ENCODE measurements at places on chromosomes 1 and 21.

DNA sequence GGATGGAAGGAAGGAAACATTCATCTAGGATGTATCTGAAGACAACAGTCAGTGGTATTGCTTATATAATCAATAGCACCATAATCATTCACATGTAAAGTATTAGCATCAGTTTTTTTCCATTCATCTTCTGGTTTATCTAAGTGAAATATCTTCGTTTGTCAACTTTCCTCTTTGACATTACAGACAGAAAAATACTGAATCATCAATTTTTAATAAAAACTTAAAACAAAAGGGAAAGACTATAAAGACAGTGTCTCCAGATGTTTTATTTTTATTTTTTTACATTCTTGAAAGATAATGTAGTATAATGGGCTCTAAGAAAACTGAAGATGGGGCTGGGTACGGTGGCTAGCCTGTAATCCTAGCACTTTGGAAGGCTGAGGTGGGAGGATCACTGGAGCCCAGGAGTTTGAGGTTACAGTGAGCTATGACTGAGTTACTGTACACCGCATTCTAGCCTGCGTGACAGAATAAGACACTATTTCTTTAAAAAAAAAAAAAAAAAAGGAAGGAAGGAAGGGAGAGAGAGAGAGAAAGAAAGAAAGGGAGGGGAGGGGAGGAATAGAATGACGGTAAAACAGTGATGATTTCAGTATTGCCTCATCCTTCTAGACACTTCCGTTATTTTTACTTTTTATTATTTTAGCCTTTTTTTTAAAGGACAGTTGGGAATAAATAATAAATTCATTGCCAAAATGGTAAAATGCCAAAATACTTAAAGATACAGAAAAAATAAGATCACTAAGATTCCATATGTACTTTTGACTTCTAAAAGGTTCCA lies 89.5 kb downstream of the NRIP1 start:
- DNase-seq, result no peak

- no peak for DNase-seq
These were observed 226.2 kb upstream of the IRF2BP2 start for GRCh38 chr1:234836045-234836681.

- DNase-seq, result no peak
These were observed 80.6 kb downstream of the CAPZB start for GRCh38 chr1:19404748-19405147.

GRCh38 chr21:20040768-20041167 lies 957.4 kb upstream of the NCAM2 start:
- DNase-seq, result peak; percentile 24

- DNase-seq, result peak; percentile 71
These were observed 135.0 kb downstream of the PTPN14 start for GRCh38 chr1:214416417-214416816.

GRCh38 chr1:240271081-240271480 lies 179.4 kb downstream of the FMN2 start:
- no peak for DNase-seq

GRCh38 chr21:45412909-45413611 lies 8.1 kb downstream of the COL18A1 start:
- peak; percentile 78 for DNase-seq

GRCh38 chr1:206145771-206146290 lies 28.6 kb upstream of the AVPR1B start:
- DNase-seq, result no peak

- DNase-seq, result peak; percentile 69
These were observed at the start of gene RAB42 for GRCh38 chr1:28591708-28592320. RAB42 (plus strand) TSS chr1:28592265; CDS start chr1:28592512, 247 bp downstream.

DNA sequence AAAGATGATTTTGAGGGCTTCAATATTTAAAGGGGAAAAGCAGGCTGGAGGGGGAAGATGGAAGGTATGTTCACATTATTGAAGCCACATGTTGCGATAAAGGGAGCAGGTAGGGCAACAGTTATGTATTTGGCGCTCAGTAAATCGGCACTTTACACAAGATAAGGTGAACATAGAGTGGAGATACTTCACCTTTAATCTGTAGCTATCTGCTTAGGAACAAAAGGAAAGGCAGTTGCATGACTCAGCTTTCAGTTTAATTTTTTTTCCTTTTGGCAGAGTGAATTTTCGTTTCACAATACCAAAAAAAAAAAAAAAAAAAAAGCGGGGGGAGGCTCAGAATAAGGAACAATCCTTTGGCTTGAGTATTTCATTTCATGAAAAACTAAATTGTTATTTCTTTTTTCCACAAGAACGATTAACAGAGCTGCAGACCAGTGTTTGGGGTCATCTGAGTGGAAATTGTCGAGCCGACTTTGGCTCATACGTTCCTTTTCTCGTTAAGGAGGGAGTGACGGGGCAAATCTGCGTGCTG lies 1.1 kb upstream of the COQ8A start:
- DNase-seq, result peak; percentile 64

GRCh38 chr1:232474826-232475225 lies 155.1 kb downstream of the SIPA1L2 start:
- DNase-seq, result peak; percentile 48

All from umbilical cord (tissue), 2 donors.